ENCODE measurements at places on chromosomes 5 and 9.

GRCh38 chr5:54180630-54181031 is 129.7 kb downstream of the ARL15 start:
- no peak for DNase-seq

DNA sequence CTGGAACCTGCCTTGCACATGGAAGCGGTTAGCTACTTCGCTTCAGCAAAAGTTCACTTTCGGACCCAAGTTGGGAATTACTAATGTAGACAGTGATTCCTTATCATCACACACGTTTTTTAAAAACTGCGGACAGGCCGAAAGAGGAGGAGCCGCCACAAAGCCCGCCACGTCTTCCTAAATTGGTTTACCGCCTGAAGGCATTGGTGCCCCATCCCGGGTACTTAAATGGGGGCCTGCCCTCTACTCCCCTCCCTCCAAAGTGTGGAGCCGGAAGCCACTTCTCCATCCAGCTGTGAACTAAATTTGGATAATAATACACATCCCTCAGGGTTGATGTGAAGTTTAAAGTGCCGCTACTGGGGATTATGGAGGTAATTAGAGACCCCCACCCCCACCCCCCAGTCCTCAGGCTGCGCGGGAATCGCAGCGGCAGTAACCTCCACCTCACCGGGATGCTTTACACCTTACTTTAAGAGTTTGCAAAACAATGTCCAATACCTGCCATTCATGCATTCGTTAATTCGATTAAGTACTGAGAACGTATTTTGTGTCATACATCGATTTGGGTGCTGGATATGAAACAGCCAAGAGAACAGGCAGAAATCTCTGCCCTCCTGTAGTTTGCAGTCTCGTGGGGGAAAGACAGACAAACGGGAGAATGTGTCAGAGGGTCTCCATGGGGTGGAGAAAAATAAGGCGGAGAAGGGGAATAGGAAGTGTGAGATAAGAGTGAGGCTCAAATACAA is 937 bp upstream of the MACROH2A1 start:
- DNase-seq: no peak

- no peak for DNase-seq
These were observed 182.2 kb downstream of the AUH start for GRCh38 chr9:91179237-91180138.

DNA sequence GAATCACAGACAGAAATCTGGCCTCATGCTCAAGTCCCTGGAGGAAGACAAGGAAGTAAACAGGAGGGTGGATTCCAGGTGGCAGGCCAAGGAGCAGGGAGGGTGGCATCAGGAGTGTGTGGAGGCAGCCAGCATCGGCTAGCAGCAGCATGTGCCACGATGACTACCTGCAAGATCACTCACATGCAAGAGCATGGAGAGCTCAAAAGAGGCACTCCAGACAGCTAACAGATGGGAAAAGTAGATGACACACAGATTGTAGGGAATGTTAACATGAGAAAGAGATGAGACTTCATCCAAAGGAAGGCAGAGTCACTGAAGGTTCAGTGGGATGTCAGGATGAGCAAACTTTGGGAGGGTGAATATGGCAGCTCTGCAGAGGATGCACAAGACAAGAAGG is 104.3 kb downstream of the SEMA5A start:
- DNase-seq: no peak

GRCh38 chr9:131180454-131180853 is 55.1 kb downstream of the NUP214 start:
- no peak for DNase-seq

GRCh38 chr5:40681363-40682153 is 1.8 kb downstream of the PTGER4 start:
- DNase-seq: no peak

DNA sequence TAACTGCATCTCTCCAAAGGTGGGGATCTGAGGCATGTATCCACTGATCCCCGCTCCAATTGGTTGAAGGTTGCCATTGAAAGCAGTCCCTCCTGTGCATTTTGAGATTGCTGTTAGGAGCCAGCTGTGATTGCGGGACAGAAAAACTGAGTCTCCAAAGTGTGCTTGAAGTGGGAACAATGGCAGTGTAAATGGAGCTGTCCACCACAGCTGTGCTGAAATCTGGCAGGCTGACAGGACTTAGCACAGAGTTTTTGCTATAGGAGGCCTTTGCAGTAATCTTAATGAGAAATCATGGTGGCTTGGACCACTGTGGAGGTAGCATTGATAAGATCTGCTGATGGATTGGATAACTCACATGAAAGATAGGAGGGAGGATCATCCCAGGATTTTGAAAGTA is 3.3 kb downstream of the RNF20 start:
- no peak for DNase-seq

DNA sequence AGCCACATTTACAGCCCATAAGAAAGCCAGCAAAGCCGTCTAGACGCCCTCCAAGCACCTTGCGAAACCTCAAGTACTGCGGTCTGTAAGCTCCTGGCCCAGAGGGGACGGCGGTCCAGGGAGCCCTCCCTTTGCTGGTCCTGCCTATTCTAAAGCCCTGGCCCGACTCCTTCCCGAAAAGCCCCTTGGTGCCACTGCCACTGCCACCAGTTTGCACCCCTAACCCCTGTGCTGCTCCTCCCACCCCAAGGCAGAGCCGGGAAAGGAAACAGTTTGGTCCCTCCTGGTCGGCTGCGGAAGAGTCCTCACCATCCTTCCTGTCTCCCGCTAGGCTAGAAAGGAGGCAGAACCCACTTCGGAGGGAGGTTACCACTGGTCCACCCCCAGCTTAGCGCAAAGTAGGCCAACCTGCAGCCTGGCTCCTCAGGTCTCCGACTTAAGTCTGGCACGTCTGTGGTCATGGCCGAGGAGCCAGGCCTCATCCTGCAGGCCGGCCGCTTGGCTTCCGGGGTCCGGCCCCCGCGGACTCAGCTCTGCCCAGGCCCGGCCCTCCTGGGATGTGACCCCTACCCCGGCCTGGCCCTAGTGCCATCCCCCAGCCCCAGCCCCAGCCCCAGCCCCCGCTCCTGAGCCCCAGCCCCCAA is 916 bp downstream of the TOR1A start:
- no peak for DNase-seq

DNA sequence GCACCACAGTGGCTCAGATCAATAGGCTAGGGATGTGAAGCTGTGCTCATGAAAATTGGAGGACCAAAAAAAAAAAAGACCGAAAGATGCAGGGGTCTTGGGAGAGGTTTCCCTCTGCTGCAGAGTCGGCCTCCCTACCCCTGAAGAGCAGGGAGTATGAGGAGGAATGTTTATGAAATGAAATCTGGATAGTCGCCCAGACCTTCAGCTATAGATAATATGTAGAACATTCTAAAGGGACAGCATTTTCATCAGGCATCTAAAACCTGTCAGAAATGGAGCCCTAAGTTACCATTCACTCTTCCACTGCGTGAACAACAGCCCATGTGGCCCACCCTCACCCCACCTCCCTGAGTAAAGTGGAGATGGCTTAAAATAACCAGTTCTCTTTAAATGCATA is 122.9 kb downstream of the TMEM174 start:
- no peak for DNase-seq

DNA sequence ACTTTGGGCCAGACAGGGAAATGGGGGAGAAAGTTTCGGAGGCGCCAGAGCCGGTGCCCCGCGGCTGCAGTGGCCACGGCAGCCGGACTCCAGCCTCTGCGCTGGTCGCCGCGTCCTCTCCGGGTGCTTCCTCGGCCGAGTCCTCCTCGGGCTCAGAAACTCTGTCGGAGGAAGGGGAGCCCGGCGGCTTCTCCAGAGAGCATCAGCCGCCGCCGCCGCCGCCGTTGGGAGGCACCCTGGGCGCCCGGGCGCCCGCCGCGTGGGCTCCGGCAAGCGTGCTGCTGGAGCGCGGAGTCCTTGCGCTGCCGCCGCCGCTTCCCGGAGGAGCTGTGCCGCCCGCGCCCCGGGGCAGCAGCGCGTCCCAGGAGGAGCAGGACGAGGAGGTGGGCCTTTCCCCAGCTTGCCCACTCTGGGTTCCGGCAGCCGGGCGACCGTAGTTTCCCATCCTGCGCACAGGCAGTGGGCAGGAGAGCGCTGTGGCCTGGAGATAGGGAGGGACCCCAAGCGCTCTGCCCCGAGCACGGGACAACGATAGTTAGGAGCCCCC is 516 bp downstream of the MAST4 start:
- no peak for DNase-seq

- DNase-seq: no peak
These were observed 374 bp downstream of the LCNL1 start for GRCh38 chr9:136983167-136983566.

- DNase-seq: no peak
These were observed 93.2 kb downstream of the GHR start for GRCh38 chr5:42516282-42517042.

DNA sequence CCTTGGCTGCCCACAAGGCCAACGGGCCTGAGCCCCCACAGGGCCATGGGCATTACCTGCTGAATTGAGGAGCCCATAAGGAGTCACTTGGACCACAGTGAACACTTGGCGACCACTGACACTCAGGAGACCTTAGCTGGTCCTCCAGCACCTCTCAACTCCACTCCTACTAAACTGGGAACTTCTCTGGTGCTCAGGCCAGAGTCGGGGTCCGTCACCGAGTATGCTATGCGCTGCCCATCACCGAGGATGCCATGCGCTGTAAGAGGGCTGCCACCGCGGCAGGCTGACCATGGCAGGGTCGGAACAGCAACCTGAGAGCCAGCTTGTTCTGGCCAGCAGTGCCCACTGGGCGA is 600 bp upstream of the SQSTM1 start:
- DNase-seq: no peak

GRCh38 chr5:1919750-1920149 is 37.0 kb upstream of the IRX4 start:
- no peak for DNase-seq

DNA sequence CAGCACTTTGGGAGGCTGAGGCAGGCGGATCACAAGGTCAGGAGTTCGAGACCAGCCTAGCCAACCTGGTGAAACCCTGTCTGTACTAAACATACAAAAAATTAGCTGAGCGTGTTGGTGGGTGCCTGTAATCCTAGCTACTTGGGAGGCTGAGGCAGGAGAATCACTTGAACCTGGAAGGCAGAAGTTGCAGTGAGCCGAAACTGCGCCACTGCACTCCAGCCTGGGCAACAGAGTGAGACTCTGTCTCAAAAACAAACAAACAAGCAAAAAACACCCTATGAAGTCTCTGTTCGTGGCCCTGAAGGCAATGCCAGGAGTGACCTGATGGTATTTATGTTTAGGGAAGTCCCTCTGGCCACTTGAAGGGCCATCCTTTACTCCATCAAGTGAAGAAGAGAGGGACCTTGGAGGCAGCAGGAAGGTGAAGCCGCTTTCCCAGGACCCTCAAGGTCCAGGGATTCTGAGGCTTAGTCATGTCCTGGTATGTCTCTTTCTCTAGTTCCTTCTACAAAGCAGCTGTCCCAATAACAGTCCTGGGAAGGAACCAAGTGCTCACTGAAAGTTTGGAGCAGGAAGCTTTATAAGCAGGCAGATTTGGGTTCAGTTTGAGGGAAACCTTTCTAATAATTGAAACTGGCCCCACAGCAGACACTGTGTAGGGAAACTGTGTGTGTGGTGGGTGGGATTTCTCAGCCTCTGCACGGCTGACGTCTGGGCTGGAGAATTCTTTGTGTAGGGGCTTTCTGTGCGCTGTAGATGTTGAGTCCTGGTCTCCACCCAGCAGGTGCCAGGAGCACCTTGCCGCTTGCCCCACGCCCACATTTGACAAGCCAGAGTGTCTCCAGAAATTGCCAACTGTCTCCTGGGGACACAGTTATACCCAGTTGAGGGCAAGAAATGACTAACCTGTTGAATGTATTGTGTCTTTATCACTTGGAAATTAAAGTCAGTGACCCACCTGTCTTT is 12.5 kb downstream of the PHF2 start:
- DNase-seq: no peak

GRCh38 chr5:56159521-56159947 is 73.6 kb downstream of the ANKRD55 start:
- DNase-seq: no peak

DNA sequence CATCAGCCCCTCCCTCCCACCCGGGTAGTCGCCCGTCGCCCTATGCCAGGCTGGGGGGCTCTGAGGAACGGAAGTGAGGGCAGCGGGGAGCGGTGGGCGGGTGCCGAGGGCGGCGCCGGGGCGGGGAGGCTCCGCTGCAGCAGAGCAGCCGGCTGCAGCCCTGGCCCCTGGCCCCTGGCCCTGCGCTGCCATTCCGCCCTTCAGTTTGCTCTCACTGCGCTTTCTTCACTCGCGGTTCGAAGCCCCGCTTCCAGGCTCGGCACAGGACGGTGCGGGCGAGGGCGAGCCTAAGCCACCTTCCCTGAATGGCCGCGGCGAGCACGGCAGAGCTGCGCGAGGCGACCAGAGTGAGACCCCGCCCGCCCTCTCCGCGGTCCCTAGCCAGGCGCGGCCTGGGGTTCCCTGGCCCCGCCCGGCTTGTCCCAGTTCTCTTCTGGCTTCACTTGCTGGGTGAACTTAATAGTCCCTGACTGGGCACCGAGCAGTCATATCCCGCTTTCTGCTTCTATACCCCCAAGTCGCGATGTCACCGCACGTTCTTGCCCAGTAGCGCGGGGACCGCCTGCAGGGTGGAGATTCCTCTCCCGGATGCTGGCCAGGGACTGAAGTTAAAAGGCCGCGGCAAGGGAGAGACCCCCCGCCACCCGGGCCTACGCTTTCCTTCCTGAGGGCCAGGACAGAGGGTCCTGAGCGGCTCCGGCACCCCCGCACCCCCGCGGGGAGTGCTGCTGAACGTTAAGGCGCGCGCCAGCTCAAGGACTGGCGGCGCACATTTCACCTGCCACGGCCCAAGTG is 623 bp upstream of the TRIM36 start:
- no peak for DNase-seq

GRCh38 chr9:12989669-12990068 is 214.8 kb downstream of the LURAP1L start:
- no peak for DNase-seq

GRCh38 chr9:98310752-98311392 is 55.4 kb upstream of the TBC1D2 start:
- DNase-seq: no peak

- DNase-seq: no peak
These were observed 957.8 kb upstream of the TYRP1 start for GRCh38 chr9:11735391-11735790.

DNA sequence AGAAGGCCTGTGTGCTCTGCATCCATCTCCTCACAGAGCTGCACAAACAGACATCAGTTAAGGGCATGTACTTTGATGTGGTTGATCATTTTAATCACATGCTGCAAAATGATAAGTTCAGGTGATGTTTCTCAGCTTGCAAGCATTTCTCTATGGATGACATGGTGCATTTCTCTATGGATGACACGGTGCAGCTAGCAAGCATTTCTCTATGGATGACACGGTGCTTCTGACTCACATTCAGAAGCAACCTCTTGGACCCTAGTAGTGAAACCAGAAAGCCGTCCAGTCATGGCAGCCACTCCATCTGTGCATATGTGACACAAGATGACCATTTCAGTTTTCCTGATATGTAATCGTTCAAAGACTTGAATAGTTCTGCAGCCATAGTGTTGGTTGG is 24.1 kb upstream of the RNF20 start:
- no peak for DNase-seq

- no peak for DNase-seq
These were observed 475.4 kb downstream of the DMAC1 start for GRCh38 chr9:7324152-7324598.

DNA sequence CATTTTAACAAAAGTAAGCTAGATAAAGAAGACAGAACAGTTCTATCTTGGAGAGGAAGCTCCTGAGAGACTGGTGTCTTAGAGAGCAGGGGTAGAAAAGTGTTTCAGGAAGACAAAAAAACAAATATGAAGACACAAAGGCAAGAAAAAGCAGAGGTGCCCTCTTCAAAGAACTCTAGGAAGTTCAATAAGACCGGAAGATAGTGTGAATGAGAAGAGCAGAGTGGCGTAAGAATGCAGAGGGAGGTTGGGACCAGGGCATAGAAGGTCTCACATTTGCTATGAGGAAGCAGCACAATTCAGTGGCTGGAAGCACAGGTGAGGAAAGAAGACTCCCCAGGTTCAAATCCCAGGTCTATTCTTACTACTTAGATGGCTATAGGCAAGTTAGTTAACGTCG is 22.6 kb downstream of the TMEM245 start:
- DNase-seq: no peak

Data from NCI-H510A treated with DMSO at 0.1 percent for 48 hours (cell line).